ENCODE measurements at places on chromosomes 13 and 19.

DNA sequence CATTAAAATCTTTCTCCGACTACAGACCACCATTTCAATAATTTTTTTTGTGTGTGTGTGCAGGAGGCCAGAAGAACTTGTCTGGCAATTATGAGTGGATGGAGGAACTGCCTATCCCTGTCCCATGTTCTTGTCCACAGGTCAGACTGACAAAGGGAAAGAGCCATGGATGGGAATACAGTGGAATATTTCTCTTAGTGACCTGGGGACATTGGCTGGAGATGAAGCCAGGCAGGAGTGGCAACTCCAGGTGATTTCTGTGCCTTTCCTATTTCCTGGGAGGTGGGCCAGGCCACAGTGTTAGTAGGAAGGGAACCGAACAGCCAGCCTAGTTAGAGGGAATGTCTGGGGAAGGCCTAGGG lies 3.7 kb downstream of the PSG9 start:
- DNase-seq: no peak

- DNase-seq: no peak
Observed at GRCh38 chr13:27427641-27428040, 3.2 kb downstream of the GTF3A start.

DNA sequence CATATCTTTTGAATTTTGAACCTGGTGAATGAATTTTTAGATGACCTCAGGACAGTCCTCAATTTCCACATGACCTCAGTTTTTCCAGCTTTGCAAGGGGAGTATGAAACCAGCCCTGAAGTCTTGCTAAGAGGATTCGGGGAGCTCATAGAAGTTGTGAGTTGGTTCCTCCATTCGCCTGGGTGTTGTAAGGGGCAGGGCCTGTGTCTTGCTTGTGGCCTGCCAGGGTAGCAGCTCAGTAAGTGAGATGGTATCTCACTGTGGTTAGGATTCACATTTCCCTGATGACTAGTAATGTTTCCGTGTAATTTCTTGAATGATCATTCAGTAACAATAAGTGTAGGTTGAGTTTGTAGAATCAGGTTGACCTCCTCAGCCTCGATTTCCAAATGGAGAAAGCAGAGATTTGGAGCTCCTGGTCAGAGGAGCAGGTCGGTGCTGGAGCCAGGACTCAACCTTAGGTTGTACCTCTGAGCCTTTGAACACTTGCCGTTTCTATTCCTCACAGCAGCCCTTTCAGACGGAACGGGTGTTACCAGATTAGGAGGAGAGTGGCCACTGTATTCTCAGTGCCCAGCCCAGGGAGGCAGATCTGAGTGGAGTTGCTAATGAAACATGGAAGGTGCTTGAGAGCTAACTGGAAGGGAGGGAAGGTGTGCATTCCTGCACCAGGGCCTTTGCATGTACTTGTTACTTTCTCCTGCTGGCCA lies 14.6 kb downstream of the NACC1 start:
- no peak for DNase-seq

DNA sequence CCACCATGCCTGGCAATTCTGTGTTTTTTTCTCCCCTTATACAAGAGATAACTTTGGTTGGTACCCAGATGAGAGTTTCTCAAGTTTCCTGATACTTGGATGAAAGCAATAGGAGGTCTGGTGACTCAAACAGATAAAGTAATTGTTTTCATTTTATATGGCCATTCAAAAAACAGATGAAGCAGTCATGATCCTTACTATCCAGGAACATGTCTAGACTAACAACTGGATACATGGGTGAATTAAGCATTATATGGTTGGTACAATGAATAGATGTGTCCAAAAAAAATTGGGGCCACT lies 8.5 kb downstream of the ZNF430 start:
- no peak for DNase-seq

GRCh38 chr19:33171916-33172359 lies 22.2 kb upstream of the LRP3 start:
- DNase-seq: no peak

DNA sequence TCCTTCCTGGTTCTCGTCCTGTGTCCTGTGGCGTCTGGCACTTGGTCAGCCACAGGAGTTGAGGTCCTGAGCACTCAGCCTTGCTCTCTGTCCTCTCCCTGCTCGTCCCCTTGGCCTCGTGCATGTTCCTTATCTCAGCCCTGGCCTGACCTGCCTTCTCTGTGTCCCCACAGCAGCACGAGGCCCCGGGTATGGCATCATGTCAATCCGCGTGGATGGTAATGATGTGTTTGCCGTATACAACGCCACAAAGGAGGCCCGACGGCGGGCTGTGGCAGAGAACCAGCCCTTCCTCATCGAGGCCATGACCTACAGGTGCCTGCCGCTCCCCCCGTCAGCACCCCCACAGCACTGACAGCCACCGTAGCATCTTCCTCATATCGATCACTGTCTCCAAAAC lies 4.7 kb downstream of the B3GNT8 start:
- DNase-seq: no peak

GRCh38 chr13:74092711-74093110 lies 41.5 kb downstream of the KLF12 start:
- DNase-seq: no peak

GRCh38 chr19:55651236-55651635 lies 3.2 kb downstream of the CCDC106 start:
- DNase-seq: no peak

DNA sequence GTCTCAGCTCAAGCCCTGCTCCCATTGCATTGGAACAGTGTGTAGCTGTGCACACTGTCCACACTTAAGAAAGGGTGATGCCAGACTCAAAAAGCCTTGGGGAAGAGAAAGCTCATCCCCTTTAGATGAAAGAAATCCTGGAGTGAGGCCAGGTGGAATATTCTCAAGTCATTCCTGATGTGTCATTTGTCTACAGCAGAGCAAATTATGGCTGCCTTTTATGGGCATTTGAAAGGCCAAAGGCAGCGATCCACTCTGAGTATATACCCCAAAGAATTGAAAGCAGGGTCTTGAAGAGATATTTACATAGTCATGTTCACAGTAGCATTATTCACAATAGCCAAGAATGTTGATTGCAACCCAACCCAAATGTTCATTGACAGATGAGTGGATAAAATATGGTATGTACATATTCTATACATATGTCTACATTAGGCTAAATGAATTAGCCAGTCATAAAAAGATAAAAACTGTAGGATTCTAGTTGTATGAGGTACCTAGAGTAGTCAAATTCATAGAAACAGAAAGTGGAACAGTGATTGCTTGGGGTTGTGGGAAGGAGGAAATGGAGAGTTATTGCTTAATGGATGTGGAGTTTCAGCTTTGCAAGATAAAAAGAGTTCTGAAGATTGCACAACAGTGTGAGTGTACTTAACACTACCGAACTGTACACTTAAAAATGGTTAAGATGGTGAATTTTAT lies 214.9 kb downstream of the KCNRG start:
- DNase-seq: no peak

- no peak for DNase-seq
Observed at GRCh38 chr19:2779121-2779740, 3.8 kb downstream of the SGTA start.

DNA sequence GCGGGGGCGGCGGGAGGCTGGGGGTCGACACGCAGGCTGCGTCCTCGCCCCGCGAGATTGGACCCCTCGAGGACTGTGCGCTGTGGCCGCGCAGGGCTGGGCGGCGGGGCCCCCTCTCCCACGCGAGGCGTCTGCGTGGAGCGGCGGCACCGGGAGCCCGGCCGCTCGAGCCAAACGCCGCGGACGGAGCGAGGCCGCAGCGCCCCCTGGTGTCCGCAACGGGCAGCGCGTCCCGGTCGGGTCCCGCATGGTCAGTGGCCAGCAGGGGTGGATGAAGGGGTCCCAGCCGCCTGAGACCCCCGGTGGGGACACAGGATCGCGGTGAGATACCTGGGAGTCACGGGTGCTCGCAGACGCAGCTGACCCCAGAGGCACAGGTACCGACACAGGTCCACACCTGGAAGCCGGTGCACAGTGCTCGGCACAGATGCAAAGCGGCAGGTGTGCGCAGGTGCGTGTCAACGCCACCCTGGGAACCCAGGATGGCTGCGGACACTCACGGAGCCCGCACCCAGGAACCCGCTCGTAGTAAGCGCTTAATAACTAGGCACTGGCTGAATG lies 2.1 kb upstream of the CIRBP start:
- no peak for DNase-seq

GRCh38 chr13:35643625-35644024 lies 167.1 kb upstream of the MAB21L1 start:
- DNase-seq: no peak

- no peak for DNase-seq
Observed at GRCh38 chr19:23561341-23561740, 125.7 kb downstream of the ZNF675 start.

GRCh38 chr19:22619932-22620331 lies 14.2 kb upstream of the ZNF492 start:
- no peak for DNase-seq

GRCh38 chr13:77891486-77891885 lies 27.1 kb downstream of the EDNRB start:
- DNase-seq: no peak

DNA sequence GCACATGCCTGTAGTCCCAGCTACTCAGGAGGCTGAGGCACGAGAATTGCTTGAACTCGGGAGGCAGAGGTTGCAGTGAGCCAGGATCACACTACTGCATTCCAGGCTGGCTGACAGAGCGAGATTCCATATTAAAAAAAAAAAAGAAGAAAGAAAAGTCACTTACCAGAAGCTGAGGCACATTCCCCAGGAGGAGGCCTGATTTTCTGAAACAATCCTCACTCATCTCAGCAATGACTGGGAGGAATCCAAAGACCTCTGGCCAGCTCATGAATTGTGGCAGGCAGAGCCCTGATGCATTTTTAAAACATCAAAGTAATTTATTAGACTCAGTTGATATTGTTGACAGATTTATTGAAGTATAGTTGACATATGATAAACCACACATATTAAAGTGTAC lies 206.3 kb downstream of the FOXO1 start:
- no peak for DNase-seq

DNA sequence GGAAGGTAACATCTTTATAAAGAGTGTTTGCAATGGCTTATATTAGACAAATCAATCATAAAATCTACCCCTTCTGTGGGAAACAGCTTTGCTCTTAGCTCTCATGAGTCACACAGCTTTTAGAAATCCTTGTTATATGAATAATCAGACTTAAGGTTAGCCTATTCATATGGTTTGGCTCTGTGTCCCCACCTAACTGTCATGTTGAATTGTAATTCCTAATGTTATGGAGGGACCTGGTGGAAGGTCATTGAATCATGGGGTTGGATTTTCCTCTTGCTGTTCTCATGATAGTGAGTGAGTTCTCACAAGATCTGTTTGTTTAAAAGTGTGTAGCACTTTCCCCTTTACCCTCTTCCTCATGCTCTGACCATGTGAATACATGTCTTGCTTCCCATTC lies 704.2 kb upstream of the KLHL1 start:
- no peak for DNase-seq

GRCh38 chr13:30880151-30880855 lies 25.8 kb upstream of the MEDAG start:
- no peak for DNase-seq

Data from stimulated activated CD4-positive, alpha-beta T cell treated with anti-CD3 and anti-CD28 coated beads, TNF-alpha, amount 100 ng/mL, for 4 hours (primary cell).